SJSA1 (cell line): ENCODE measurements at places on chromosomes 11 and 22.

DNA sequence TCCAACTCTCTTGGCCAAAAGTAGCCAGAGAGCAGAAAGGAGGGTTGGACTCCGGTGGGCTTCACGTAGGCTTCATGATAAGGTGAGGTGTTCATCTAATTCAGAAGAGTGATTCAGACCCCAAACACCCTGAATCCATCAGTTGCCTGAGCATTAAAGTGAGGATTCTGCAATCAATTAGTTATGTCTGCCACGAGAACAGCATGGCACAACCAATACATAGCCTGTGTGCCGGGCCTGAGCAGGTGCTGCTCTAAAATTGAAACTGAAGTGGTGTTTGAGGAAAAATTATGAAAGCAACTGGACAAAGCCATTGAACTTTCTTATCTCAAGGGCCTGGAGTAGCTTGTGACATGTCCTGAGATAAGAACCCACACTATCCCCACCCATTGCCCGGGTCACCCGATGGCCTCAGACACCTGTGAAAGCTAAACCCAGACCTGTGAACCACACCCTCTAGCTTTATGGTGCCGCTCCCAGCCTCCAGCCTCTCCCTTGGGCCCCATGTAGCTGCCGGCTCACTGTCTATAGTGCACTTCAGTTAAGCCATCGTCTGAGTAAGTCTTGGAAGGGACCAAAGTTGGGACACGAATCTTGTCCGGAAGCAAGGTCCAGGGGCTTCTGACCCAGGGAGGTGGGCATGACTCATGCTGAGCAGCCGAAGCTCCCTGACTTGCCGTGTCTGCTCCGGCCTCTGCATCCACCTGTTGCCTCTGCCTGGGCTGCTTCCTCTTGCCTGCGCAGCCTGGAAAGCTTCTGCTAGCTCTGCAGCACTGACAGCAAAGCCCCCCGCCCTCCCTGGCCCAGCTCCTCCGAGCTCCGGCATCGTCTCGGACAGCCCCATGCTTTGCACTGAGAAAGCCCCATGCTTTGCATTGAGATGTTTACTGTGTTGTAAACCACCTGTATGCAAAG is 5.7 kb upstream of the MYEOV start:
- no peak for DNase-seq

GRCh38 chr11:92681586-92681985 is 287.9 kb upstream of the MTNR1B start:
- DNase-seq, result no peak

GRCh38 chr11:11660363-11660740 is 38.5 kb upstream of the GALNT18 start:
- no peak for DNase-seq

- DNase-seq, result peak; percentile 76
These were observed 1.0 kb downstream of the FJX1 start for GRCh38 chr11:35619116-35619854.

- no peak for DNase-seq
These were observed 87.7 kb upstream of the ANO3 start for GRCh38 chr11:26244207-26244606.

GRCh38 chr11:12446863-12447262 is 69.5 kb downstream of the PARVA start:
- no peak for DNase-seq

DNA sequence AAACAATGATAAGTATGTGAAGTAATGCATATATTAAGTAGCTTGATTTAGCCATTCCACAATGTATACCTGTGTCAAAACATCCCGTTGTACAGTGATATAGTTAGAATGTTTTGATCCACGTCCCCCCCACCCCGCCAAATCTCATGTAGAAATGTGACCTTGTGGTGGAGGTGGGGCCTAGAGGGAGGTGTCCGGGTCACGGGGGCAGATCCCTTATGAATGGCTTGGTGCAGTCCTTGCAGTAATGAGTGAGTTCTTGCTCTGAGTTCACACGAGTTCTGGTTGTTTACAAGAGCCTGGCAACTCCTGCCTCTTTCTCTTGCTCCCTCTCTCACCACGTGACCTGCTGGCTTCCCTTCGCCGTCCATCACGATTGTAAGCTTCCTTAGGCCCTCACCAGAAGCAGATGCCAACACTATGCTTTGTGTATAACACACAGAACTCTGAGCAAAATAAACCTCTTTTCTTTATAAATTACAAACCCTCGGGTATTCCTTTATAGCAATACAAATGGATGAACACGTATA is 41.6 kb downstream of the FANCF start:
- DNase-seq, result no peak

- no peak for DNase-seq
These were observed 255.4 kb downstream of the MIAT start for GRCh38 chr22:26912655-26913345.

DNA sequence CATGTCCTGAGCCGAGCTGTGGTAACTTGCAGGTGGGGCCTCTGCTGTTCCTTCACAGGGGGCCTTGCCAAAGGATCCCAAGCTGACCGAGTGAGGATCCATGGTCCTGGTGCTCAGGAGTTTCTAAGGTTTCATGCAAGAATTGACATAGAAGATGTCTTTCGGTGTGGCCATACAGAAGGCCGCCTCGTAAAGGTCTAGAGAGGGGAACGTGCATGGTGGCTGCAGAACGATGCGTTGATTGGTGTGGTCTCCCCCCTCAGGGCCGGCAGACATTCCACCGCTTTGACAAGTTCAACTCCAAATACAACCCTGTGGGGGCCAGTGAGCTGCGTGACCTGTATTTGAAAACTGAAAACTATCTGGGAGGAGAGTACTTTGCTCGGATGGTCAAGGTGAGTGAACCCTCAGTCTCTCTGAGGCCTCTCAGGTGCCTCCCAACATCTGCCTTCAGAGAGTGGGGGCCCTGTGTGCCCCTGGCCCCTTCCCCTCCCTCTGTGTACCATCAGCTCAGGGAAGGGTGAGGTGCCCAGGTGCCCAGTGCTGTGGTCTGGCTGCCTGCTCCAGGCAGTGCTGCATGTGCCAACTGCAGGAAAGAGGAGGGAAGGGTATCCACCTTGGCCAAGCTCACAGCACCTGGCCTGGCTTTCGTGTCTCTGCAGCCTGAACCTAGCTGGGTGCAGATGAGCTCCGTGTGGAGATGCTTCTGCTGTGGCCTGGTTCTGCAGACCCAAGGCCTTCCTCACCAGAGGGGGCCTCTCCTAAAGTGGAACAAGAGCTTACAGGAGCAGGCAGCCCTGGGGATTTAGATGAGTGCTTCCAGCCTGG is 39.8 kb downstream of the AMPD3 start:
- peak; percentile 28 for DNase-seq

GRCh38 chr11:83070731-83071566 is 748 bp downstream of the RAB30 start:
- no peak for DNase-seq

DNA sequence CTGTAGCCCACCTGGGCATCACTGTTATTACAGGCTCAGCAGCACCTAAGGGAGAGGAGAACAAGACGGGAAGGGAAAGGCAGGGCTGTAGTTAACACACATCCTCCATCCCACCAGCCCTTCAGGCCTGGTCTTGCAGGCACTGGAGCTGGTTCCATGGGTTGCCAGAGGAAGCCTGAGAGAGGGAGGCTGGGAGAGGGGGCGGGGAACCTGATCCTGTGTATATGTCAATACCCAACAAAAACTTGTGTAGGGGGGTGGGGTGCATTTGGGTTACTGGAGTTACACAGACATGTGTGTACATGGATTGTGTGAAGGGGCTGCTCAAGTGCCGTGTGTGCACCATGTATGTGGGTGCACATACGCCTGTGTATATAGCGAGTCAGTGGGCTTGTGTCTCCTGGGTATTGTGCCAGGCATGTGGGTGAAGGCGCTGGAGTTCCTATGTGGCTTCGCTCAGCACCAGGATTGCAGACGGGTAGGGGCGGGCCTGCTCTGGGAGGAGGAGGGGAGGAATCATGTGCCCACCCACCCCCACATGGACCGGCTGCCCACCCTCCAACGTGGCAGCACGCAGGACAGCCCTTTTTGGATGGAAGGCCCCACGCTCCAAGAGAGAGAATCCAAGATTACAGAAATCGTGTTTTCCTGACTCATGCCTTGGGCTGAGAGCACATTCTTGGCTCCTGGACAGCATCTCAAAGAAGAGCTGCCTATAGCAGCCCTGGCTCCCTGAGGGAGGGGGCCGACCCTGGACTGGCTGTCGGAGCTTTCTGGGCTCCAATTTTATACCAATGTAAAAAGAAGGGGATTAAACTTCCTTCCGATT is 4.2 kb upstream of the SERPINH1 start:
- peak; percentile 61 for DNase-seq

DNA sequence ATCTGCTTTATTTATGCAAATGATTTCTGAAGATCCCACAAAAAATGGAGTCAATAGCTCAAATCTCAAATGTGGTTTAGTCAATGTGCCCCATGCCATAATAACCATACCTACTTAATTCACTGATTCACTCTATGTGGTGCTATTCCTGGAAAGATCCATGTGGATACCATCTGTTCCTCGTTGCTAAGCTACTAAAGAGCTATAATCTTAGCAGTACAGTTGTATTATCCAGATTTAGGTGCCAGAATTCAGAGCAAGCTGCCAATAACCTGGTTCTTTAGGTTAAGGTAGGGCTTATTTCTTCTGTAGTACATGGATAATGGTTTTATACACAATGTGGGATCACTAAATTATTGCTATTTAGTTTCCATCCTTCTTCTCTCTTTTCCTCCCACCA is 974.7 kb upstream of the CCDC90B start:
- no peak for DNase-seq

GRCh38 chr11:9784602-9785315 is 120.9 kb downstream of the SWAP70 start:
- no peak for DNase-seq

GRCh38 chr11:2740275-2740940 is 40.6 kb upstream of the KCNQ1OT1 start:
- no peak for DNase-seq

DNA sequence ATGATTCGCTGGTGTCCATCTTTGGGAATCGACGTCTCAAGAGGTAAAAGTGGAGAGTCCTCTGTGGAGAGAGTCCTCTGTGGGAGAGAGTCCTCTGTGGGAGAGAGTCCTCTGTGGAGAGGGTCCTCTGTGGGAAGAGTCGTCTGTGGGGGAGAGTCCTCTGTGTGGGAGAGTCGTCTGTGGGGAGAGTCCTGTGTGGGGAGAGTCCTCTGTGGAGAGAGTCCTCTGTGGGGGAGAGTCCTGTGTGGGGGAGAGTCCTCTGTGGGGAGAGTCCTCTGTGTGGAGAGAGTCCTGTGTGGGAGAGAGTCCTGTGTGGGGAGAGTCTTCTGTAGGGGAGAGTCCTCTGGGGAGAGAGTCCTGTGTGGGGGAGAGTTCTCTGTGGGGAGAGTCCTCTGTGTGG is 3.1 kb downstream of the PRDX5 start:
- no peak for DNase-seq

GRCh38 chr22:39580006-39580441 is 9.5 kb downstream of the CACNA1I start:
- DNase-seq, result no peak

DNA sequence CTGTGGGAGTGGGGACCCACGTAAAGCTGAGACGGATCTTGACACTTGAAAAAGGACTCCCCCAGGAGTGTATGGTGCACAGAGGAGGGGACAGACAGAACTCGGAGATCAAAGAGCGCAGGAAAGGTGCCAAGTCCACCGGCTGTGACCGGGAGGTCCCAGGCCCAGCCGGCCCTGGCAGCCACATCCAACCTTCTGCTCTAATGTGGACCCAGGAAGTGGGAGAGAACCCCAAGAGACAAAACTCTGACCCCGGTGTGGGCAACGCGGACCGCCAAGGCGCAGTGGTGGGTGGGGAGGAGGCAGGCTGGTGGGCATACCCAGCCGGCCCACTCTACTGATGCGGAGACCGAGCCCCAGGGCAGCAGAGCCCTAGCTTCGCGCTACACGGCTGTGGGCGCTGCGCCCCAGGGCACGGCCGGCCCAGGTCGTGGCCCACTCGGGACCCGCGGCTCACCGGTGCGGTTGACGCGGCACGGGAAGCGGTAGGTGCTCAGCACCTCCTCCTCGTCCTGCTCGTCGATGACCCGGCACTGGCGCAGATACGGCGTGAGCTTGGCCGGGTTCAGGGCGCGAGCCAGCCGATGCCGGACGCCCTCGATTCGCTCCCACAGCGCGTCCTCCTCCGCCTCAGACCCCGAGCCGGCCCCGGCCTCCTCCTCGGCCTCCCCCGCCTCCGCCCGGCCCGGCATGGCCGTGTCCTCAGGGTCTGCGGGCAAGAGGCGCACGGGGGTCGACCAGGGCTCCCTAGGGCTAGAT is 527 bp downstream of the CARD10 start:
- peak; percentile 37 for DNase-seq

DNA sequence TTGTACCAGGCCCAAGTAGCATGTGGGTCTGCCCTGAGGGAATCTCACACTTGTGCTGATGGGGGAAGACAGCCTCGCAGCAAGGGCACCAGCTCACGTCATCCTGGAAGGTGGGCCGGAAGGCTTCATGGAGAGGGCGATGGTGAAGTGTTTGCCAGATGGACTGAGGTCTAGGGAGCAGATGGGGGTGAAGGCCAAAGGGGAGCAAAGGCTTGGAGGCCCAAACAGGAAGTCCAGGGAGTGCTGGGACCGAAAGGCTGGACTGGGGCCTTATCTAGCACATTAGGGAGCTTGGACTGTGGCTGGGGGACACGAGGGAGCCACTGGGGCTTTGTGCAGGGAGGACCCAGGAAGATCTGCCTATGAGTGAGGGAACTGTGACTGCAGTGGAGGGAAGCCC is 1.2 kb upstream of the TNFRSF13C start:
- DNase-seq, result no peak

GRCh38 chr11:45872651-45873356 is 12.6 kb upstream of the MAPK8IP1 start:
- DNase-seq, result peak; percentile 79

DNA sequence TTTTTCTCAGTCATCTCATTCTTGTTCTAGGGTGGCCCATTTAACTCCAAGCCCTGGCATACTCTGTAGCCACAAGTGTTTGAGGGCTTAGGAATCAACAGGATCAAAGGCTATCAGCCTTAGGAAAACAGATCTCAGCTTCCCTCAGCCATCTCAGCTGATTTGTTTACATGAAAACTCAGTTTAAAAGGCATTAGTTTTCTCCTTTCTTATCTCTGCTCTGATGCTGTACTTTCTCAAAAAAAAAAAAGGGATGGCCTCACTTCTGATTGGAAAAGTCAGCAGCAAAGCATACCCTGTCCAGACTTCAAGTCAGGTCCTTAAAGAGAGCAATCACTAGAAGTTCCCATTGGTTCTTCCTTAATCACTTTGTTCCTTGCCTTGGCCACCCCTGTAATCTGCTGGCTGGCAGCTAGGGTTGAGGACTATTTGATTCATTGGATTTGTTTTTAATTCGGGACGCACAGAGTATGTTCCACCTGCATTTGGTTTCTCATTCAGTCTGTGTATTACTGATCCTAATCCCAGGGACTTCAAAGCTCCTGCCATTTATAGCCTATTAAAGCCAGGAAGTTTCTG is 102.8 kb downstream of the EXT2 start:
- peak; percentile 25 for DNase-seq

GRCh38 chr11:12473381-12473780 is 96.0 kb downstream of the PARVA start:
- no peak for DNase-seq

GRCh38 chr11:88704485-88704884 is 361.3 kb downstream of the GRM5 start:
- DNase-seq, result no peak

GRCh38 chr11:93481279-93481678 is 61.9 kb downstream of the SMCO4 start:
- no peak for DNase-seq

- DNase-seq, result peak; percentile 28
These were observed 838.6 kb downstream of the TBC1D22A start for GRCh38 chr22:47600791-47601625.
